ENCODE measurements at places on chromosomes 6 and 20.

- no peak for DNase-seq
Measured at GRCh38 chr6:95519228-95520037, 57.9 kb upstream of the MANEA start.

- DNase-seq, result no peak
Measured at GRCh38 chr6:144898052-144898689, 613.0 kb downstream of the UTRN start.

DNA sequence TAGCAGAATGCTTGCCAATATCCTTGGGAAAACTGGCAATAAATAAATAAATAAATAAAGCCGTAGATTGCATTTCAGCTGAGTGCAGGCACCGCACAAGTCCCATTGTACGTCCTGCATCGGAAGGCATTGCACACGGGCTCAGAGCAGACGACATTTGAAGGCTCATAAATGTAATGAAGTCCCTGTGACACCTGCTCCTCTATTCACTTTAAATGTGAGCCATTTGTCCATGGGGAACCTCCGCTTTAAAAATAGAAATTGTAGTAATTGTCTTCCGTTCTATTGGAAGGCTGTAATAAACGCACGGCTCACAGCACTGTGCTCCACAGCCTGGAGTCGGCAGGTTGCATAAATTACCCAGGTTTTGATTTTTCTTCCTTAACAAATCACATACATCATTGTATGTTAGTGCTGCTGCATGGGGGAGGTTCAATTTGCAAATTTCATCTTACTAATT is 32.6 kb downstream of the MYT1 start:
- no peak for DNase-seq

DNA sequence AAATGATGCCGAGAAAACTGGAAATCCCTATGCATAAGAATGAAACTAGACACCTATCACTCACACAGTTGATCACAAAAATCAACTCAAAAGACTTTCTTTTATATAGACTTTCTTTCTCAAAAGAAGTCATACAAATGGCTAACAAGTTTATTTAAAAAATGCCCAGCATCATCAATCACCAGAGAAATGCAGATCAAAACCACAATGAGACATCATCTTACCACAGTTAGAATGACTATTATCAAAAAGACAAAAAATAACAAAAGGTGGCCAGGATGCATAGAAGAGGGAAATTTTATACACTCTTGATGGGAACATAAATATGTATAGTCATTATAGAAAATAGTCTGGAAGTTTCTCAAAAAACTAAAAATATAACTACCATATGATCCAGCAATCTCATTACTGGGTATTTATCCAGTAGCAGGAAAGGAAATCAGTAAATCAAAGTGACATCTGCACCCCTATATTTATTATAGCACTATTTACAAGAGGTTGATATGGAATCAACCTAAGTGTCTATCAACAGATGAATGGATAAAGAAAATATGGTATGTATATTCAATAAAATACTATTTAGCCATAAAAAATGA is 3.4 kb upstream of the RNF217 start:
- DNase-seq, result no peak

DNA sequence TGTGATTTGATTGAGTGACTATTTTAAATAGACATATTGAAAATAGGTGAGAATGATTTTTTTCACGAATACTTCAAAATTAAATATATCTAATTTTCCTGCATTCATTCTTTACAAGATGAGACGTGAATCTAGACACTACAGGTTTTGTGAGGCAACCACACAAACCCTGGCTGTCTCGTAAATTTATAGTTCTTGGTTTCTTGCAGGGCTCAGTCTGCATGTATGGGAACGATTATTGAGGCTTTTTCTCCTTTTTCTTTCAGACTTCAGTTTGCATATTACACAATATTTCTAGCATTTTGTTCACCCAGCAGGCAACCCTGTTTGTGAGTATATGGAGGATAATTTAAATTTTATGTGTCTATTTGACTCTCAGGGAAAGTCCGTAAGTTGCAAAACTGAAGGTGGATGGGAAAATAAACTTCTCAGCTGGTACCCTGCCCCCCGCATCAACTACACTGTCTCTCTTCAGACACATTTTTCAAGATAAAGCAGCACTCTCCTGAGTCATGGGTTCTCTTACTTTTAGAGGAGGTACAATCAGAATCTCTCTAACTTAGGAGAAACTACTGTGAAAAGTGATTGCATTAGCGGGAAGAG is 1349.3 kb downstream of the GRIK2 start:
- no peak for DNase-seq

- no peak for DNase-seq
Measured at GRCh38 chr6:128605961-128606360, 85.6 kb upstream of the PTPRK start.

DNA sequence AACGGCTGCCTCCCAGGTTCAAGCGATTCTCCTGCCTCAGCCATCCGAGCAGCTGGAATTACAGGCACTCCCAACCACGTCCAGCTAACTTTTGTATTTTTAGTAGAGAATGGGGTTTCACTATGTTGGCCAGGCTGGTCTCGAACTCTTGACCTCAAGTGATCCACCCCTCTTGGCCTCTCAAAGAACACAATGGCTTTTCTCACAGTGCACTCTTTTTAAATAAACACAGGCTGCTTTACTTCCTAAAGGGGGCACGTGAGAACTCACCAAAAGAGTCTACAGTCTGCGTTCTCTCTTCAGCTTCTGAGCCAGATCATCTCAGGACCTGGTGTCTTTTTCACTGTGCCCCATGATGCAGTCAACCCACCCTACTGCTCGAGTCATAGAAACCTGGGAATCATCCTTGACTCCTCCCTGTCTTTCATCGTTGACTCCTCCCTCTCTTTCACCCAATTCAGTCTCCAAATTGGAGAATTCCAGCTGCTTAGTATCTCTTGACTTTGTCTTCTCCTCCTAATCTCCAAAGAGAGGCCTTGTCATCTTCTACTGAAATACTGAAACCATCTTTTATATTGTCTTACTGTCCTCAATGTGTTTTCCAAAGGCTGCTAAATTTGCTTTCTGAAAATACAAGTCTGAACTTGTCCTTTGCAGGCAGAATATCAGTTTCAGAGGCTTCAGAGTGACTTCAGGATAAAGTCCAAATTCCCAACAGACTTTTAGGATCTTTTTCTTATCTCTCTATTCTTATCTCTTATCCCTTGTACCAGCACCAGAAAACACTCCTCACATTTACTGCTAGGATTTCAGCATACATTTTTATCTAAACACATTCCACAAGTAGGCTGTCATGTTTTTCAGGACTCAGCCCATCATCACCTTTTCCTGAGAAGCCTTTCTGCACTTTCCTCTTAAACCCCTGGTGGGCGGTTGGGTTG is 323.4 kb downstream of the SYNE1 start:
- no peak for DNase-seq

DNA sequence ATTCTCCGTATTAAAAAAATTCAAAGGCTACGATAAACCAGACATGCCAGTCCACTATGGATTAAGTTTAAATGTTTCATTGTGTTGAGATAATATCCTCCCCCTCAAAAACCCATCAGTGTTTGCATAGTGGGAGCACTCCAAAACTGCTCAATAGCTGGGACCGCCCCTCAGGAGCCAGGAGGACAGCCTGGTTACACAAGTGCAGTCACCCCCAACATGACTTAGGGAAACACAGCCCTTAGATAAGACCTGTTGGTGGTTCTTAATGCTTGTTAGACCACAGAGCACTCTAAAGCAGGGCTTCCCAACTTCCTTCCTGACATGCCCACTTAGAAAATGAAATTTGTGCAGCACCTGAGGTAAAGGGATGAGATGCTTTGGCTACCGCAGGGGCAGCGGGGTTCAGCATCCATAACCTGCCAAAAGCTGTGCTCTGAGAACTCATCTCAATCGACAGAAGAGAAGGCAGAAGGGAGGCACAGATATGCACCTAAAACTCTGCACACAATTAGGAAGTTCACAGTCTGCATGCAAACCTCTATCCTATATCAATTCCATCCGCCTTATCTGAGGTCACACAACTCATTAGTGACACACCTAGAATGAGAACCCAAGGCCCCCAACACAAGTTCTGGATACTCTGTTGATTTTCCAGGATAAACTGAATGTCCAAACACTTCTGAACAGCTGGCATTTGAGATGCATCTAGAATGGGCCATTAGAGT is 74.3 kb downstream of the RALGAPA2 start:
- no peak for DNase-seq

DNA sequence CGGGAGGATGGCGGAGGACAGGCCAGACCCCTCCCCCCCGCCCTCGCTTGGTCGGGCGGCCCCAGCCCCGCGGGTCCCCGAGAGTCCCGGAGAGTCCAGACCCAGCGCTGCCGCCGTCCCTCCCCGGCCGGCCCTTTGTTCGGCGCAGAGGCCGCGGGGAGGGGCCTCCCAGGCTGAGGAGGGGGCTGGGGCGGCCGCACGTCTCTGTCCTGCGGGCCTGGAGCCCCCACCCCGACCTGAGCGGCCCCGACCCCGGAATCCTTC is 806 bp downstream of the KCNQ2 start:
- DNase-seq, result no peak

- no peak for DNase-seq
Measured at GRCh38 chr6:108004861-108005260, 46.9 kb upstream of the SEC63 start.

DNA sequence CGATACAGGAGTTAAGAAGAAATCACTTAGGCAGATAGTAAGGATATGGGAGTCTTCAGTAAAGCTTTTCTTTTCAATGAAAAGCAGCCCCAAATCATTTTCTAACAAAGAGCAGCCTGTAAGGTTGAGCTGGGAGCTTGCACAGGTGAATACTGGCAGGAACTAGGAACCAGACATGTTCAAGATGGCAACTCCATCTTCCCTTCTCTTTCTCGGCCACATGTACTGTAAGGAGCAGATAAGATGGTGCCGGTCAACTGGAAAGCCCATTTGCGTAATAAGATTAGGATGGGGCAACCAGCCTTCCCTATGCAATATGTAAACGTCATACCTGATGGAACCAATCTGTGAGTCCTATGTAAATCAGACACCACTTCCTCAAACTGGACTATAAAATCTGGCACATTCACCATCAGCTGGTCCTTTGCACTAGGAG is 46.2 kb upstream of the RNGTT start:
- DNase-seq, result no peak

GRCh38 chr6:10779076-10779475 is 31.5 kb downstream of the TMEM14B start:
- DNase-seq, result no peak

GRCh38 chr6:114649298-114649697 is 306.5 kb upstream of the HS3ST5 start:
- DNase-seq, result no peak

DNA sequence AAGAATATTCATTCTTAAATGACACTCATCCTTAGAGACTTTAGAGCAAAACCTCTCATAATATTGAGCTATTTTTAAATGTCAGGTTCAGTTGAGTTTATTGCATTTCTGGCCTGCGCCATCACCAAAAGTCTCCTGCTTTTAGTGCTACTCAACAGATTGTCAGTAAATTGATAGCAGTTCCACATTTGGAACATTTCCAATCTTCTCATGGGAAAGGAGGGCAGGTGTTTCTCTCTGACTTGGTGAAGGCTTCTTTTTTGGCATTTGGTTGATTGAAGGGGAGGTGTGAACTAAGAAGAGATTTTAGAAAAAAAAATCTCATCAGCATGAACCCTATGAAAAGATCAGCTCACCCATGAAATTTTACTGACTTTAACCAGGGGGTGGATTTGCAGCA is 125.9 kb upstream of the INSM1 start:
- no peak for DNase-seq

GRCh38 chr20:36368869-36369268 is 62.7 kb downstream of the DLGAP4 start:
- DNase-seq, result no peak

- DNase-seq, result no peak
Measured at GRCh38 chr20:31813611-31814010, 5.5 kb upstream of the MYLK2 start.

- no peak for DNase-seq
Measured at GRCh38 chr6:21931641-21932335, 338.2 kb downstream of the SOX4 start.

DNA sequence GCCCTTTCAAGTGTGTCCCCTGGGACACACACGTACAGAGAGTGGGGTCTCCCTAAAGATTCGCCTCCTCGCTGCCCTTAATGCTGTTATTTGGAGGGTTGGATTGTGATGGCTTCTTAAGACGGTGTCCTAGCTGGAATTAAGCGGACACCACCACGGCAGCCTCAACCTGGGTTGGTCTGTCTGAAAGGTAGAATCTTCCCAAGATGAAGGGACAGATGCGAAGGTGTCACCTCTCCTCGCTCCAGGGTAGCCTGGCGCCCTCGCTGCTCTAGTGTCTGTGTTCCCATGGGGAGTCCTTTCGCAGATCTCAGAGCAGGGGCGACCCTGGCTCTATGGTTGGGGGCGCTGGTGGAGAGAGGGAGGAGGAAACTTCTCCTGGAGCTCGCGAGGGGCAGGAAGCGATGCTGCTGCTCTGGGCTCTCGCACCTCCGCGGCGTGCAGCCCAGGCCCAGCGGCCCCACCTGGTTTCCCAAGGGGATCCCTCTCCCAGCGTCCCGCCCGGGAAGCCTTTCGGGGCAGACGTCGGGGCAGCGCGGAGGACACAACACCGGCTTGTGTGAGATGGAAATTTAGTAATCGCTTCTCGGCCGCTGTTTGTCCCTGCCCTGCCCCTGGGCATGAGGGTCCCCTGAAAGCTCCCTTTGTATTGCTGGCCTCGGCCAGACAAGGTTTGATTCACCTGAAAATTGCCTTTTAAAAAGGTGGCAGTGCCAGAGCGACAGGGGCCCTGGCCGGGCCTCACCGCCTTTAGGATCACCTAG is 1.7 kb downstream of the RSPO3 start:
- no peak for DNase-seq

- no peak for DNase-seq
Measured at GRCh38 chr6:56278171-56278591, 30.8 kb upstream of the COL21A1 start.

- no peak for DNase-seq
Measured at GRCh38 chr6:138422861-138423260, 18.8 kb downstream of the HEBP2 start.

DNA sequence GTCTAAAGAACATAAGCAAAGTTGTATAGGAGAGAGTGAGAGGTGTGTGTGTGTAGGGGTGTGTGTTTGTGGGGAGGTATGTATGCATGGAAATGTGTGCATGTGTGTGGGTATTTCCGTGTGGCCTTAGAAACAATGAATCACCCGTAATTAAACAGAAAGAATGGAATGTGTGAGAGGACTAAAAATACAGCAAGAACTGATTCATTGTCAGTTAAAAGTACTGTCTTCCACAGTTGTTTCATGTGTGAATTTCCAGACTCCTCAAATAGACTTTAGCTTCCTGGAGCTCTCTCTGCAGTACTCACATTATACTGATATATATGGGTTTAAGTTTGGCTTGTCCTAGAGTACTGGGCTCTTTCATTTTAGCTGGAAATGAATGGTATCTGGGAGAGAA is 145.7 kb downstream of the RIMS1 start:
- DNase-seq, result no peak
